EH (cell line): ENCODE measurements at places on chromosomes 13 and 19.

- no peak for DNase-seq
Measured at GRCh38 chr13:98239162-98240076, 62.4 kb upstream of the RNF113B start.

GRCh38 chr13:108212886-108213285, 2.5 kb downstream of the LIG4 start:
- no peak for DNase-seq

- DNase-seq = no peak
Measured at GRCh38 chr13:62294244-62294643, 878.6 kb upstream of the PCDH20 start.

- no peak for DNase-seq
Measured at GRCh38 chr13:40059540-40060232, 404.2 kb downstream of the COG6 start.

DNA sequence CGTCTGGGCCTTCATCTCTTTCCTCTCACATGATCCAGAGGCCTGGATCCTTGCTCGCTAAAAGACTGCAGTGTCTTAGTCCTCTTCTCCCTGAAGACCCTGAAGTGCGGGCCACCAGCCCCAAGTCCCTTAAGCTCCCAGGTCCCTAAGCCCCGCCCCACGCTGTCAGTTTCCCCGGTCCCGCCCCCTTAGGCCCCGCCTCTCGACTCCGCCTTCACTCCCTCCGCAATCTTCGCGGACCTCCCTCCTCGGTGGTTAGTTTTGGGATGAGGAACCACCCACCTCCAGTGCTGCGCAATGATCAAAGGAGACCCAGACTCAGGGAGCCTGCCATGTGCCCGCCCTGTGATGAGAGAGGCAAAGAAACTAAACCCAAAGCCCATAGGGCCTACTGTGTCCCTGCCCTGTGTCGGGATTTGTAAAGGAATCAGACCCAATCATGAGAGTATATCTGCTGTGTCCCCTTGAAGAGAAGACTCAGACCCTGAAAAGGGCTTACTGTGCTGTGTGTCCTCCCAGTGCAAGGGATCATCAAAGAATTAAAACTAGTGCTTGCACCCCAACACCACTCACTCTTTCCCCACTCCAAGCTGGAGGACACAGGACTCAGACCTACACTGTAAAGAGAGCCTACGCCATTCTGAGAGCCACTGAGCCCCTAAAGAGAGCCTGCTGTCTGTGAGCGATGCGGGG, 3.0 kb upstream of the COX6B1 start:
- DNase-seq = peak; percentile 72

- no peak for DNase-seq
Measured at GRCh38 chr19:23822735-23823134, 64.0 kb upstream of the ZNF681 start.

GRCh38 chr19:31390711-31391110, 41.5 kb upstream of the TSHZ3 start:
- no peak for DNase-seq

GRCh38 chr19:43695985-43696704, 19.7 kb upstream of the IRGC start:
- no peak for DNase-seq

DNA sequence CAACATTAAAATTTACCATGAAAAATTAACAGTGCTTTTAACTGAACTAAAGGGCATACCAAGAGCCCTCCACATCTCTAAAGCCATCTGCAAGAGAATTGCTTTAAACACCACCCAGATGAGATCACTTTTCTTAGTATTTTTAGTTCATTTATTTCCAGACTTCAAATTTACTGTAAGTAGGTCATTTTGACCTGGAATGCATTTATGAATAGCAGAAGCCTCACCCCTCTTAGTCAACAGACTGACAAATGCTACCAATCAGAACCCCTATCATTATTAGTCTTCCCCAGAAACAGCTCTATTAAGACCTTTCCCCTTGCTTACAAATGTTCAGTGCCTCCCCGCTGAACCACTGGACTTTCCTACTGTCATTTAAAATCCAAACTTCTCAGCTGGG, 27.3 kb downstream of the RUBCNL start:
- DNase-seq = peak; percentile 87

GRCh38 chr19:30151081-30151480, 209.0 kb downstream of the URI1 start:
- no peak for DNase-seq

GRCh38 chr13:113971471-113972231, 2.2 kb downstream of the C13orf46 start:
- no peak for DNase-seq

DNA sequence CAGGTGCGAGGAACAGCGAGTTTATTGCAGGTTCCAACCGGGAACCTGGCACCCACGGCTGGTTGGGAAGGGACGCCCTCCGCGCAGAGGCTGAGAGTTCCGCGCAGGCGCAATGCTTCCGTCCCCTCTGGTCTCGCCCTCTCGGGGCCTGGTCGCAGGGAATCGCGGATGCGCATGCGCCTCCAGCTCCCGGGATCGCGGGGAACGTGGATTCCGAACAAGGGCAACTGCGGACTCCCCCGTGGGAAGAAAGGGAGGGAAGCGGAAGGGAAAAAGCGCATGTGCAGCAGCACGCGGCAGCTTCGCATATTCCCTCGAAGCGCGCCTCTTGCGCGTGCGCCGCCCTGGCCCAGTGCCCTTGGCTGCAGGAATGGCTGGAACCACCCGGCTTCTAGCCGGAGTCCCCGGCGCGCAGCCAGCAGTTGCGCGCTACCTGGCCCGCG, 1.1 kb downstream of the TSSK6 start:
- DNase-seq = no peak

GRCh38 chr13:43805681-43806128, 18.9 kb upstream of the ENOX1 start:
- DNase-seq = peak; percentile 20

- DNase-seq = no peak
Measured at GRCh38 chr19:6324757-6325156, 8.7 kb downstream of the ACER1 start.

GRCh38 chr19:5621945-5622464, 571 bp downstream of the SAFB2 start:
- no peak for DNase-seq

DNA sequence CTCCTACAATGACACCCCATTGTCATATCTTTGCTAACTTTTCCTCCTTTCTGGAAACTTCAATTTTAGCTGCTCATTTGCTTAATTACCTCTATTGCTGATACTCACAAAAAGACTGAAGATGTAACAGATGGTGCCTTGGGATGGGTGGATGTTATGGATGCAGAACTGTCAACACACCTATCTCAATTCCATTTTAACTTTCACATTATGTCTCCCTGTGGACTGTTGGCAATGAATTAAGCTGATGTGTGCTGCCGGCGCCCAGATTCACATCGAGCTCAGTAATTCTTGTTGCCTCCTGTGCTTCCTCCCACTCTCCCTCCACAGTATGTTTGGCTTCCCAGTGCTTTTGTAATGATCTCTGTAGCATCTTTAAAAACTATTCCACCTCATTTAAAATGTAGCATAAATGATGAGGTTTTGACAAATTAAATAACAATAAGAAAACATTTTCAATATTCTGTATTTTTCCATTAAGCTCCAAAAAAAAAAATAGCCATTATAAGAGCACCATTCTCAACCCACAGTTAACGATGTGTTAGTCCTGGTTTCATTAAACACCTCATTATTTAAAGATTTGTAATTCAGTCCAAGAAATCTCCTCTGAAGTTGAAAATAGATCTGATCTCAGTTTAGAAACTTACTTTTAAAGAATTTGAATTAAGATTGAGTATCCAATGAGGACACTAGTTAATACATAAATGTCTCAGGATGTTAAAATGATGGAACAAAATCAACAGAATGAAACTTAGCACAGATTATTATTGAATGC, 99.9 kb upstream of the FAM216B start:
- no peak for DNase-seq

DNA sequence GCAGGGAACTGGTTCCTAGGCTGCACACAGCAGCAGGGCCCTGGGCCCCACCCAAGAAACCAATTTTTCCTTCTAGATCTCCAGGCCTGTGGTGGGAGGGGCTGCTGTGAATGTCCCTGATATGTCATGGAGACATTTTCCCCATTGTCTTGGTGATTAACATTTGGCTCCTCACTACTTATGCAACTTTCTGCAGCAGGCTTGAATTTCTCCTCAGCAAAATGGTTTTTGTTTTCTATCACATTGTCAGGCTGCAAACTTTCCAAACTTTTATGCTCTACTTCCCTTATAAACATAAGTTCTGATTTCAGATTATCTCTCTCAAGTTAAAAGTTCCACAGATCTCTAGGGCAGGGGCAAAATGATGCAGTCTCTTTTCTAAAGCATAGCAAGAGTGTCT, 310.2 kb upstream of the PCDH20 start:
- DNase-seq = no peak

GRCh38 chr13:34357435-34358232, 539.7 kb downstream of the RFC3 start:
- DNase-seq = peak; percentile 90

DNA sequence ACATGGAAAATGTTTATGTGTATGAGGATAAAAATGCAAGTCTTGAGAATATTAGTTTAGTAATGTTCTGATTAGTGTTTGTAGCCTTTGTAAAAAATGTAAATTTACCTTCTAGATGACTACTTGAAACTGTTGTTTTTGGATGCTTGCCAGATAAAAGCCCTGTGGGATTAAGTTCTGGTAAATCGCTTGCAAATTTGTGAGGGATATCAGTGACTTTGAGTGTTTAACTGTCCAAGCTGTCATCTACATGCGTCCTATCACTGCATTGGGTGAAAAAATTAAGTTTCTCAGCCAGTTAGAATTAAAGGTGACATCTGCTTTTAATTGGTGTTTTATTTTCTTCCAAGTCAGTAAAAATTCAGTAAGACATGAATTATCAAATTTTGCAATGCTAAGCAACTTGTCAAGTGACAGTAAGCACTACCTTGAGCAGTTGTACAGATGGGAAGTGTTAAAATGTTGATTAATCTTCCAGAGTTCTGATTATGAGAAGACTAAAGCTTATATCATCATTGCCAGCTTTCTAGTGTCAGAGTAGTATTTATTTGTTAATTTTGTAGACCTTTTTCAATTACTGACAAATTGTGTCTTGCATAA, 88.0 kb downstream of the PCCA start:
- DNase-seq = peak; percentile 32

DNA sequence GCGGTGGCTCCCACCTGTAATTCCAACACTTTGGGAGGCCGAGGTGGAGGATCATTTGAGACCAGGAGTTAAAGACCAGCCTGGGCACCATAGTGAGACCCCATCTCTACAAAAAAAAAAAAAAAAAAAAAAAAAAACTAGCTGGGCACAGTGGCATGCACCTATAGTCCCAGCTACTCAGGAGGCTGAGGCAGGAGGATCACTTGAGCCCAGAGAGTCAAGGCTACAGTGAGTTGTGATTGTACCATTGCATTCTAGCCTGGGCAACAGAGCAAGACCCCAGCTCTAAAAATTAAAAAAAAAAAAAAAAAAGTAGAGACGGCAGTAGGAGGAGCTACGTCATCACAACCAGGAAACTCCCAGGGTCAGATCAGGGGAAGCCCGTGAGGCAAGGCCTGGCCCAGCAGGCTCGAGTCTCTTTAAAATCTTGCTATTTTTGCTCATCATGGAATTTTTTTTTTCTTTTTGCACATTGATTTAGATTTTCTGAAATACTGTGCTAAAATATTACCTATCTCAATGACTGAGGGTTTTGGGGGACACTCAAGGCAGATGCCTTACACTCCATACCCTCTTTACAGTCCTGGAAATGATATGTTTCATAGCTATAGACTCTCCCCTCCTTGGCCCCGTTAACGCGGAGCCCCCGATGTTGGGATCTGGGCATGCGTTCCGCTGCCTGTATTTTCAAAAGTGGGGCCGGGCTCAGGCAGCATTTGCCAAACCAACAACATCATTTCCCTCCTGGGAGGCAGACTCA, 44.4 kb upstream of the USE1 start:
- DNase-seq = peak; percentile 11

DNA sequence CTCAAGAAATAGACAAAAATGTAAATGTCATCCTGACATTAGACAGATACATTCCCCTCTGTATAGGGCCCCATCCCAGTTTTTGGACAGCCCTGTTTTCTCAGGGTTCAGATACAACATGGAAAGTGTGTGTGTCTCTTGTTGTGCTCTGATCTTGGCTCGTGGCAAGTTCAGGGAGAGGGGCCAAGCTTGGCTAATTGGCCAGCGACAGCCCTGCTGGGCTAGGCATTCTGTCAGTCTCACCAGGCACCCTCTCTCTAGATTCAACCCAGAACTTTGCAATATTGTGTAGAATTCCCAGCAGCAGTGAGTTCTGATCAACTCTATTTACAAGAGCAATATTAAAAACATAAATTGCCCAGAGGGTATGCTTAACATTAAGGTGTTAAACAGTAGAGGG, 30.1 kb downstream of the MTUS2 start:
- DNase-seq = no peak

GRCh38 chr19:46759817-46760333, 13.6 kb upstream of the STRN4 start:
- DNase-seq = peak; percentile 99

- DNase-seq = no peak
Measured at GRCh38 chr19:13984875-13985741, 21.0 kb downstream of the RFX1 start.

- DNase-seq = no peak
Measured at GRCh38 chr19:6790194-6791128, 18.0 kb downstream of the VAV1 start.

DNA sequence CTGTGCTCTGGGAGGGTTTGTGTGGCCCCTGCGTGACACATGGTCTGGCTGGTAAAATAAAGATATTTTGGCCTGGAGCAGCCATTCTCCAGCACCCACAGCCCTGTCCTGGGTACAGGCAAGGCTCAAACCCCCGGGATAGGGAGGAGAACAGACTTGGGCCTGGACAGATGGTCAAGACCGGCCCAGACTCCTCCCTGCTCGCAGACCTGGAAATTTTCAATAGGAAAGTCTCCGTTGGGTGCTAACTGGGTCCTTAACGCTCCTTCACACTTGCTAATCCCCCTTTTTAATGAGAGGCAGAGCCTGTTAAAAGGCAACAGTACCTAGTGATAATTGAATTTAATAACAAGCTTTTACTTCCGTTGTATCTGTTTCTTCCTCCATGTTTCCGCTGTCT, 2.5 kb downstream of the PALM start:
- no peak for DNase-seq

- DNase-seq = peak; percentile 32
Measured at GRCh38 chr19:7636691-7637373, at the start of gene STXBP2. TSS of gene STXBP2 (plus strand) at chr19:7637110. CDS start at chr19:7637150, 40 bp downstream.

DNA sequence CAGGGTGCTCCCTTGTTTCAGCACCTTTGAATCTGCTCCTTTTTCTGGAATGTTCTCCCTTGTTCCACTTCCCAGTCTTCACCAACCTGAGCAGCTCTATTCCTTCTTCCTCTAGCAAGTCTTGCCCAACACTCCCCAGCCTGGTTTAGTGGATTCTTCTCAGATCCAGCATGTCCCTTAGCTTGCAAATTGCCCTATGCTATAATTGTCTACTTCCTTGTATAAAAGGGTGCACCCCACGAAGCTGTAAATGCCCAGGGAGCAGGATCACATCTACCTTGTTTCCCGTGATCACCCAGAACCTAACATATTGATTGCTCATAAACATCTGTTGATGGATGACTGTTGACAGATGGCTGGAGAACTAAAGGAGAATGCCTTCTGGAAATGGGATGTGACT, 93.2 kb upstream of the C1QTNF9B start:
- DNase-seq = no peak
